Activated naive CD8-positive, alpha-beta T cell treated with anti-CD3 and anti-CD28 coated beads, Interleukin-2, amount 10 ng/mL, durations not matched to agents 7 days and 5 days (primary cell): ENCODE measurements at places on chromosomes 1 and 21. TPM values are rescaled to one million over a fixed set of nuclear protein-coding genes. Genes with fewer than 3 reads are reported as not detected.

The GJA9 gene
- total RNA-seq, result not detected

GRCh38 chr21:42062236-42063022 lies 8.7 kb upstream of the UMODL1 start:
- H3K4me1 ChIP-seq, result peaks cover 43% of the 10 kb centered on the region
- peak overlapping the region; percentile 96 for H3K27ac ChIP-seq
- peak overlapping the region; percentile 87 for H3K4me3 ChIP-seq

GRCh38 chr1:228093050-228093906 lies 9.8 kb downstream of the C1orf35 start:
- H3K27me3 ChIP-seq, result no peaks in the 10 kb centered on the region
- peaks cover 26% of the 10 kb centered on the region for H3K4me1 ChIP-seq
- peaks cover 53% of the 10 kb centered on the region for H3K36me3 ChIP-seq
- no peak overlapping the region for H3K4me3 ChIP-seq
- H3K27ac ChIP-seq, result no peak overlapping the region

- H3K27me3 ChIP-seq, result peaks cover 2% of the 10 kb centered on the region
- H3K36me3 ChIP-seq, result peaks cover 2% of the 10 kb centered on the region
- H3K27ac ChIP-seq, result no peak overlapping the region
- no peak overlapping the region for H3K4me3 ChIP-seq
Observed at GRCh38 chr1:214514032-214514818, 37.2 kb downstream of the PTPN14 start.

- no peak for DNase-seq
- H3K36me3 ChIP-seq, result no peaks in the 10 kb centered on the region
- H3K4me3 ChIP-seq, result no peak overlapping the region
- H3K27me3 ChIP-seq, result peaks cover 7% of the 10 kb centered on the region
- H3K27ac ChIP-seq, result no peak overlapping the region
Observed at GRCh38 chr1:210830034-210831028, 303.6 kb downstream of the KCNH1 start.

The SLC25A44 gene
- 30.9 TPM for total RNA-seq

The SH2D2A gene
- 86.0 TPM for total RNA-seq

DNA sequence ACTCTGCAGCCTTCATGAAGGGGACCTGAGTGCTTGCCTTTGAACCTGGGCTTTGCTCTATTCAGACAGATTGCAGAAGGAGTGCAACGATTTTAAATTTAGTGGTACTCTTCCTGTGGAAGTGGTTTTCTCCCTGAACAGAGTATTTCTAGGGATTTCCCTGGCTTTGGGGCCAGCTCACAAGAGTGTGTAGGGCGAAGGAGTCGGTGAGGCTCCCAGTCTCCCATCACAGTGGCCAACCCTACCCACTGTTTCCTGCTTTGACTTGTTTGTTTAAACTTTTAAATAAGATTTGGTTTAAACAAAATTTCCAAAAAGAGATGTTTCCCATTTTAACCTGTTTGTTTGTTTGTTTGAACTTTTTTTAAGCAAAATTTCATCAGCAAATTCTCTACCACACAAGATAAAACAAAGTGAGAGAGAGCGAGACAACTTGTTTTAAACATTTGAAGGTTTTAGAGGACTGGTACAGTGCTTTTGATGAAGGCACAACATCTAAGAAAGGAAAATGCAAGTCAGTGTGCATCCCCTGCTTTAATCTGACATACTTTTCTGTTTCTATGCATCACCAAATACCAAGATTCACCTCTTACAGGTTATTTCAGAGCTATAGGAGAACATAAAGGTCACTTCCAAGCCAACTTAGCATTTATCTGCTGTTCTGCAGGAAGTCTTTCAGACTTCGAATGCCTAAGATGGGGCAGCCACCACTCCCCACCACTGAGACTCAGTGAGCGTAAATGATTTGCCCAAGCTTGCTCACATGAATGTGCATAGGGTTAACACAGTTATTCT lies 6.6 kb downstream of the SELP start:
- DNase-seq, result no peak
- peaks cover 40% of the 10 kb centered on the region for H3K4me1 ChIP-seq
- H3K4me3 ChIP-seq, result no peak overlapping the region
- H3K27ac ChIP-seq, result no peak overlapping the region
- H3K27me3 ChIP-seq, result no peaks in the 10 kb centered on the region
- H3K36me3 ChIP-seq, result peaks cover 16% of the 10 kb centered on the region

- no peak overlapping the region for H3K4me3 ChIP-seq
- no peaks in the 10 kb centered on the region for H3K27me3 ChIP-seq
- no peak overlapping the region for H3K27ac ChIP-seq
- H3K36me3 ChIP-seq, result peaks cover 6% of the 10 kb centered on the region
- H3K4me1 ChIP-seq, result no peaks in the 10 kb centered on the region
Observed at GRCh38 chr1:212987702-212988322, 27.9 kb downstream of the ANGEL2 start.

The ATP5PB gene
- total RNA-seq, result 260 TPM

- H3K4me1 ChIP-seq, result no peaks in the 10 kb centered on the region
- H3K27me3 ChIP-seq, result no peaks in the 10 kb centered on the region
- H3K36me3 ChIP-seq, result no peaks in the 10 kb centered on the region
Observed at GRCh38 chr21:19547951-19548840, 1144.6 kb upstream of the TMPRSS15 start.

DNA sequence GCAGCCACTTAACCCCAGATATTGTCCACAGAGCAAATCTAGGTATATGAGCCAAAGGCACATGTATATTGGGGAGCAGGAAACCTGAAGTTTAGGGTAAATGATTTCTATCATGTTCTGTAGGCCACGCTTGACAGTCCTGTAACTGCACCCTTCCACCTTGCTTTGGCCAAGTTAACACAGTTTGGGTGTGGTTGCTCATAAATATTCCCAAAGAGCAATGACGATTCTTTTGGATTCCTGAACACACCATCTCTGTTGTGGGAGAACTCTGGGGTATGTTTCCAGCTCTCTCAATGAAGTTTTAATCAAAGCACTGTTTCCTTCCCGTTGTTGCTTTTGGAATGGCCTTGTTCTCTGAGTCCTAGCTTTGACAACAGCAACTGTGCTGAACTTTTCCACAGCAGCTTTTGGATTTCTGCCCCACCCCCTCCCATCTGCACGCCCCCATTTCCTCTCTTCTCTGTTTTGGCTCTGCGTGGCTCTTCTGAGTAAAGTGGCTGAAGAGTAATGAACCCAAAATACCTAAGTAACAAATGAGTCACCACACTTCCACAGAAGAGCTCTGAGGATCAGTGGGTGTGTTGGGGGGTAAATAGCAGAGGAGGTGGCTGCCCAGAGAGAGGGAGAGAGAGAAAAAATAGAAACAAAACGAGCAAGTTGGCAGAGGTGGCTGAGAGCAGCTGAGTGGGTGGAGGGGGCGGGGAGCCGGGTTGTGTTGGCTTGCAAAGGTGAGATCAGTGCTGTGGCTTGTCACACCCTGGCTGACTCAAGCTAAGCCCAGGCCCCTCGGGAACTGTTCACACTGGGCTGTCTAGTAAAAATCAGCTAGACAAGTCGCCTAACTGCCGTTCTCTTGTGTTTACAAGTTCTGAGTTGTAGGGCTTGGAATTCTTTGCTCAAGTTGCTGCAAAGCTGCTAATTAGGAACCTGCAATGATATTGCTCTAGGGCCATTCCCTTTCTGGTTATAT lies 26.9 kb upstream of the RAP1A start:
- H3K27me3 ChIP-seq, result no peaks in the 10 kb centered on the region
- H3K27ac ChIP-seq, result peak overlapping the region; percentile 96
- H3K4me1 ChIP-seq, result peaks cover 51% of the 10 kb centered on the region
- H3K36me3 ChIP-seq, result no peaks in the 10 kb centered on the region

DNA sequence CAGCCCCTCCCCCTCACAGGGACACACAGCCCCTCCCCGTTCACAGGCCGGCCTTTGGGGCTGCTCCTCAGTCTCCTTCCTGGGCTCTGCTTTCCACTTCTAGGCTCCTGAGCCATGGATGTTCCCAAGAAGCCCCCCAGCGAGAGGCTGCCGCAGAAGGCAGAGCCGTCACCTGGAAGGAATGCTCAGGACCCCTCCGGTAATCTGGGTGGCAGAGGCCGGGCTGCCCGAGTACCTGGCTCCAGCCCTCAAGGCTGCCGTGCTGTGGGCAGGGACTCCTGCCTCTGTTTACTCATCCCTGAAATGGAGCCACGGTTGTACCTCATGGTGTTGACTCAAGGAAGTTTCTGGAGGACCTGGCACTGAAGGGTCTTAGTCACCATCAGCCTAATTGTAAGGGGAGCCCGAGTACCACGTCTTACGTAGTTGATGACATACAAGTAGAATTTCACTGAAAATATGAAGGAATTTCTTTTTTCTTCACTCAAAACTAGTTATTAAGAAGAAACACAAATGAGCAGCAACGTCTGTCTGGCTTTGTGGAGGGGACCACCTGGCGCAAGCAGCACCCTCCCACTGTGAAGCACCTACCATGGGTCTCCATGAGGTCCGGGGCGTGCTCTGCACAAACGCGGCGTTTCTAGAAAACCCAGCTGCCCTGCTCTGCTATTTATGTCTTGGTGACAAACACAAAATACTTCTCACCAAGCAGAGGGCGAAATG lies 33.7 kb downstream of the PRDM15 start:
- H3K4me3 ChIP-seq, result no peak overlapping the region
- no peaks in the 10 kb centered on the region for H3K27me3 ChIP-seq
- no peak overlapping the region for H3K27ac ChIP-seq
- H3K36me3 ChIP-seq, result peaks cover 13% of the 10 kb centered on the region

- no peak for DNase-seq
- no peaks in the 10 kb centered on the region for H3K36me3 ChIP-seq
- H3K27ac ChIP-seq, result no peak overlapping the region
- no peak overlapping the region for H3K4me3 ChIP-seq
- peaks cover 3% of the 10 kb centered on the region for H3K27me3 ChIP-seq
Observed at GRCh38 chr21:42148097-42148496, 70.8 kb upstream of the ABCG1 start.

DNA sequence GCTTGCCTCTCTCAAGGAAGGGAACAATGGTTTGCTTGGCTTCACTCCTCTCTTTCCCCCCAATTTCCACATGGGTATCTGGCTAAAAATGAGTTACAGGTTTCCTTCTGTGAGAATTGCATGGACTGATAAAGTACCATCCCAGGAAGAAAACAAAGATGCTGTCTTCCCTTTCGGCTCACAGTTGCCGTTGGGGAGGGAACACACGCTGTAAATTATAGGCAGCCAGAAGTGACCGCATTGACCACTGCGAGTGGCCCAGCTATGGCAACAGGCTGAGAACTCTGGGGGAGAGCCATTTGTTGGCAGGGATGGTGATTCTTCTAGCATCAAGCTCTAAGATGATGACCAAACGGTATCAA lies 2.9 kb downstream of the RUNX1 start:
- H3K4me3 ChIP-seq, result peak overlapping the region; percentile 69
- peaks cover 21% of the 10 kb centered on the region for H3K27me3 ChIP-seq
- peaks cover 5% of the 10 kb centered on the region for H3K36me3 ChIP-seq
- peak overlapping the region; percentile 58 for H3K27ac ChIP-seq
- H3K4me1 ChIP-seq, result peaks cover 89% of the 10 kb centered on the region

The OXCT2 gene
- total RNA-seq, result 0.53 TPM

The MATN1 gene
- 0.26 TPM for total RNA-seq

DNA sequence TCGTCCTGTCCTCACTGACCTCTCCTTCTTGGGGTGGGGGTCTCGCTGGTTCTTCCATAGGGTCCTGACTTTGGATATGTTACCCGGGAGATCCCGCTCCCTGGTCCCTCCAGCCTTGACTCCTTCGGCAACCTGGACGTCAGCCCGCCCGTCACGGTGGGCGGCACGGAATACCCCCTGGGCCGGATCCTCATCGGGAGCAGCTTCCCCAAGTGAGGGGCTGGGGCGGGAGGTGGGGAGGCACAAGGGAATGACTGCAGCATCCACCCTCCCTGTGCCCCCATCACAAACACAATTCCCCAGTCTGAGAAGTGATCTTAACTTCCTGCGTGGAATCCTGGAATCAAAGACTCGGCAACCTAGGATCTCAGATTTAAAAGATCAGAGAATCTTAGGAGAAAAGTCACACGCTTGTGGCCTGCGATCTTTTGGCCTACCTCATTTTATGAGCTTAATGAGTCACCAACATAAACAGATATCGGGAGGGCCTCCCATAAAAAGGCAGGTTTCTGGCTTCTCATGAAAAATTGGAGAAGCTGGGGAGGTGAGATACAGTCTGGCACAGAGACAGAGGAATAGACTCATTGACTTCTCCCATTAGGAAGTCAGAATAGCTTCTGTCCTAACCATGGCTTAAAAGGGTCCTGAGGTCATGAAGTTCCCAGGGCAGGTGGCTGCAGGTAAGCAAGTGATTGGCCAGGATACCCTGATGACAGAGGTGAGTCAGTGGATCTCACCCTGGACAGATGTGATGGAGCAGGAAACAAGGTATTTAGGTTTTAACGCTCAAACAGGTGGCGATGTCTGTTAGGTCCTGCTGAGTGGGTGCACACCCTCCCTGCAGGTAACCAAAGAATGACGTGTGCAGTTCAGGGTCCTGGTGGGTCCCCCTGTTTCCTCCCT lies 15.9 kb upstream of the PADI3 start:
- H3K27me3 ChIP-seq, result peaks cover 14% of the 10 kb centered on the region
- no peak overlapping the region for H3K4me3 ChIP-seq

GRCh38 chr1:15027515-15027986 lies 126.0 kb upstream of the TMEM51 start:
- H3K4me3 ChIP-seq, result no peak overlapping the region
- H3K4me1 ChIP-seq, result no peaks in the 10 kb centered on the region
- H3K27me3 ChIP-seq, result peaks cover 2% of the 10 kb centered on the region
- no peak overlapping the region for H3K27ac ChIP-seq

- no peaks in the 10 kb centered on the region for H3K36me3 ChIP-seq
- H3K4me3 ChIP-seq, result no peak overlapping the region
- peaks cover 2% of the 10 kb centered on the region for H3K27me3 ChIP-seq
- no peak for DNase-seq
- peaks cover 16% of the 10 kb centered on the region for H3K4me1 ChIP-seq
Observed at GRCh38 chr1:85144351-85144750, 56.5 kb downstream of the SYDE2 start.

- H3K27ac ChIP-seq, result no peak overlapping the region
- no peaks in the 10 kb centered on the region for H3K4me1 ChIP-seq
- H3K36me3 ChIP-seq, result no peaks in the 10 kb centered on the region
- no peak for DNase-seq
- H3K4me3 ChIP-seq, result no peak overlapping the region
- H3K27me3 ChIP-seq, result peaks cover 34% of the 10 kb centered on the region
Observed at GRCh38 chr1:208254862-208255261, 10.7 kb upstream of the PLXNA2 start.

- no peak for DNase-seq
- H3K4me1 ChIP-seq, result no peaks in the 10 kb centered on the region
- no peaks in the 10 kb centered on the region for H3K36me3 ChIP-seq
- no peak overlapping the region for H3K4me3 ChIP-seq
- H3K27ac ChIP-seq, result no peak overlapping the region
- no peaks in the 10 kb centered on the region for H3K27me3 ChIP-seq
Observed at GRCh38 chr1:178581351-178582303, 68.7 kb downstream of the TEX35 start.

The PRAMEF6 gene
- total RNA-seq, result not detected

DNA sequence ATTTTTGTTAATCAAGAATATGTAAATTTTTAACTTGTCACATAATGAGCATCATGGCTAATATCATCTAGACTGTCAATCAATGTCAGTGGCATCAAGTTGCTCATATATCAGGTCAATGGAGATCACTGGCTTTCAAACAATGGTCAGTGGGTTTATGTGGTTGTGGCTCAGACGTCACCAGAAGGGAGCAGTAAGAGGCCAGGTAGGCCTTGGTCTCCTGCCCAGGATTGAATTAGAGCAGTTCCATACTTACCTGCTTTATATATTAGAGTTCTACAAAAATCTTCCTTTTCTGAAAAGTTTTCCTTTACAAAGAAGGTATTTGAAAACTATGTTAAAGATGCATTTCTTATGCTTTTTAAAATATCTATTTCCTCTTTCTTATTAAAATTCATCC lies 206.3 kb upstream of the B3GALT2 start:
- no peaks in the 10 kb centered on the region for H3K27me3 ChIP-seq
- no peak for DNase-seq
- H3K4me3 ChIP-seq, result no peak overlapping the region
- H3K27ac ChIP-seq, result no peak overlapping the region
- H3K4me1 ChIP-seq, result no peaks in the 10 kb centered on the region

- H3K27me3 ChIP-seq, result peaks cover 17% of the 10 kb centered on the region
- no peak overlapping the region for H3K27ac ChIP-seq
- H3K4me3 ChIP-seq, result no peak overlapping the region
- H3K36me3 ChIP-seq, result peaks cover 6% of the 10 kb centered on the region
Observed at GRCh38 chr1:235098991-235099390, 29.6 kb downstream of the TOMM20 start.

The OR2L8 gene
- total RNA-seq, result not detected
